ENCODE measurements at places on chromosomes 16 and 17.

DNA sequence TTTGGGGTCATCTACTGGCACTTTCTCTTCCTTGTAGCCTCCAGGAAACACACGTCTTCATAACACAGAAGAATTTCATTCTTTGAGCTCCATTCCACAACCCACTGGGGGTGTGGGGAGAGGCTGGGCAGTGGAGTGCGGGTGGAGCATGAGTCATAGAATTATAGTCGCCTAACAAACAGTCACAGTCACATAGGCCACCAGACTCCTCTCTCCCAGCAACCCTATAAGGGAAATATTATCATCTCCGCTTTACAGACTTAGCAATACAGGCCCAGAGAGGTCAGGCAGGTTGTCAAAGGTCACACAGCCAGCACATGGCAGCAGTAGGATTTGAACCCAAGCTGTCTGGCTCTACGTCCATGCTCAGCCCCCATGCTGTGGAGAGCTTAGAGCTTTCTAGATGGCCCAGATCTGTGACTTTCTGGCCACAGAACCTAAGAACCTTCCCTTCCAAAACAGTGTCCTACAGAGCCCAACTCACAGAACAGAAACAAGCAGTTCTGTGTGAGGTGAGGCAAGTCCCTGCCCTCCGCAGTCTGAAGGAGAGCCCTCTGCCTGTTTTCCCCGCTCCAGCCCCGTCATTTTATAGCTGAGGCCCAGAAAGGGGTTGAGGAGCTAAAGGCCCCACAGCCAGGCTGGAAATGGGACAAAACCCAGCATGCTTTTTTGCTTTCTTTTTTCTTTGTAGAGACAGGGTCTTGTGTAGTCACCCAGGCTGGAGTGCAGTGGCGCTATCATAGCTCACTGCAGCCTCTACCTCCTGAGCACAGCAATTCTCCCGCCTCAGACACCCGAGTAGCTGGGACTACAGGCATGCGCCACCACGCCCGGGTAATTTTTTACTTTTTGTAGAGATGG, 10.7 kb upstream of the LITAF start:
- DNase-seq, result no peak
- peak overlapping the region; percentile 67 for H3K27ac ChIP-seq
- H3K27me3 ChIP-seq, result peaks cover 36% of the 10 kb centered on the region

DNA sequence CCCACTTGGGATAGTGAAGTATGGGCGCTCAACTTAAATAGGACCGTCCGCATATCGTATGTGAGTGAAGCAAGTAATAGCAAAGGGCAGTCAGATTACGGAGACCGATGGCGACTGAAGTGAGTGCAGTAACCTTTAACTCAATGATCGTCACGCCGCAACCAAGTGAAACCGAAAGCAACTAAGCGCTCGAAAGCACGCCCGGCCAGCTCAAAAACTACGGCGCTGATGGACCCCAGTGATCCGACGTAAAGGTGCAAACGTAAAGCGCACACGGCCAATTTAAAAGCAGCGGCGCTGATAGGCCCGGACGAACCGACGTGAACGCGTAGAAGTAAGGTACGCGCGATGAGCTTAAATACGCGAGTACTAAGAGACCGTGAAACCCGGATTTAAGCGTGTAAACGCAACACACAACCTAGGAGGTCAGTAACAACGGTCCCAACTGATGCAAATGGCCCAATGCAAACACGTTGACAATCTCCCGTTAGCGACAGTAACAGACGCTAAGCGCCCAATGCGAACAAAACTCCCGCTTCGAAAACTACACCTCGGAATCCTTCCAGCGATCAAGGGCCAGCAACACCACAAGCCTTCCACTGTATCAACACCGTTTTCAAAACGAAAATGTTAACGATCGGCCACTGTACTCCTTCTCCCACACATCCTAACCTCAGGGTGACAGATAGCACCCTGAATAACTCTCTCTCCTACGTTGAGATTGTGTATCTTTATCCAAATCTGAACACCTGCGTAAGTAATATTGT, 37.9 kb upstream of the ARL4D start:
- H3K27ac ChIP-seq, result peak overlapping the region; percentile 99
- peak; percentile 95 for DNase-seq
- peaks cover 24% of the 10 kb centered on the region for H3K4me1 ChIP-seq

DNA sequence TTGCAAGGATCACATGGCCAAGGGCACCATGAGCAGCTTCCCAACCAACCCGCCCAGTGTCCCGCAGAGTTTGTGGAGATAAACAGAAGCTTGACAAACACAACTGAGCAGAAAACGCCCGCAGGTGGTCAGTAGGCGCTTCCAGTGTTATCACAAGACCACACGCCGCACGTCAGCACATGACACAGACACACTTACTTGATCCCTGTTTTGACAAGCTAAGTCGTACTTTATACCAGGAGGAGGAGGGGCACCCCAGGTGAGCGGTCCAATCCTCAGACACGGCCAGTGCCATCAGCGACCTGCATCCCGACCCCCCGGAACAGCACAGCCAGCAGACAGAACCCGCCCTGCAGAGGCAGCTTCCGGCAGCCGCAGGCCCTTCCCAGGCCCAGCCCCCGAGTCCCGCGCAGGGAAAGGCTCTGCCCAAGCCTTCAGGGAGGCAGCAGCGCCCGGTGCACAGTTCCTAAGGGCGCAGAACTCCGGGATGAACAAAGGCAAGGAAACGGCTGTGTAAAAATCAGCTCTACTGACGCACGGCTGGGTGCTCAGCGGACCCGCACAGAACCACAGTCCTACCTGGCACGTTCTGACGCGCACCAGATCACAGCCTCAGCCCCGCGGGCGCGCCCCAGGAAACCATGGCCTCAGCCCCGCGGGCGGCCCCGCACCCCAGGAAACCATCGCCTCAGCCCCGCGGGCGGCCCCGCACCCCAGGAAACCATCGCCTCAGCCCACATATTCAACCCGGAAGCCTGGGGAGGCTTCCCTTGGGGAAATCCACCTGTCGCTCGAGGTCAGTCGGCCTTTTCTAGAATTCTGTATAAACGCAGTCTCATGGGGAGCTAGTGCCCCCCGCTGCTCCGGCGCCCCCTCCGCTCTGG, 27.8 kb downstream of the AXIN1 start:
- peaks cover 60% of the 10 kb centered on the region for H3K4me1 ChIP-seq
- H3K27me3 ChIP-seq, result peaks cover 23% of the 10 kb centered on the region
- H3K27ac ChIP-seq, result peak overlapping the region; percentile 82
- peaks cover 6% of the 10 kb centered on the region for H3K36me3 ChIP-seq

GRCh38 chr16:65384441-65384840, 262.6 kb upstream of the CDH11 start:
- H3K36me3 ChIP-seq, result no peaks in the 10 kb centered on the region
- no peaks in the 10 kb centered on the region for H3K27me3 ChIP-seq
- H3K4me1 ChIP-seq, result no peaks in the 10 kb centered on the region
- DNase-seq, result no peak
- H3K4me3 ChIP-seq, result no peak overlapping the region
- H3K27ac ChIP-seq, result no peak overlapping the region

DNA sequence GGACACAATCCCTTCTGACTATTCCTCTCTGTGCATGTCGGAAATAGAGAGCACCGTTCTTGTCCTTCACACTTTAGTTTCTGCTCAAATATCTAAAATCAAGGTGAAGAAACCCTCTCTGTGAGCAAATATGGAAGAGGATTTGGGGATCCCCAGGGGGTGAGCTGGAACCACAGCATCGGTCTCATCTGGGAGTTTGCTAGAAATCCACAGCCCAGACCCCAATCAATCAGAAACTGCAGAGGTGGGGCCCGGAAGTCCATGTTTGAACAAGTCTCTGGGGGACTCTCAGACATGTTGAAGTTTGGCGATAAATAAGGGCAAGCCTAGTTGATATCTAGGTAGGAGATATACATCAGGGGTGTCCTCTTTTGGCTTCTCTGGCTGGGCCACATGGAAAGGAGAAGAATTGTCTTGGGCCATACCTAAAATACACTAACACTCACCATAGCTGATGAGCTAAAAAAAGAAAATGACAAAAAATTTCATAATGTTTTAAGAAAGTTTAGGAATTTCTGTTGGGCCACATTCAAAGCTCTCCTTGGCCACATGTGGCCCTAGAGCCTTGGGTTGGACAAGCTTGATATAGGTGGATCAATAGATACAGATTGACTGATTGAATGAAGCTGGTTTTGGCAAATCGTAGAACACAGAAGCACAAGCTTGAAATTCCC, 168.0 kb upstream of the FOXF1 start:
- H3K4me3 ChIP-seq, result no peak overlapping the region
- no peaks in the 10 kb centered on the region for H3K36me3 ChIP-seq
- no peaks in the 10 kb centered on the region for H3K4me1 ChIP-seq

DNA sequence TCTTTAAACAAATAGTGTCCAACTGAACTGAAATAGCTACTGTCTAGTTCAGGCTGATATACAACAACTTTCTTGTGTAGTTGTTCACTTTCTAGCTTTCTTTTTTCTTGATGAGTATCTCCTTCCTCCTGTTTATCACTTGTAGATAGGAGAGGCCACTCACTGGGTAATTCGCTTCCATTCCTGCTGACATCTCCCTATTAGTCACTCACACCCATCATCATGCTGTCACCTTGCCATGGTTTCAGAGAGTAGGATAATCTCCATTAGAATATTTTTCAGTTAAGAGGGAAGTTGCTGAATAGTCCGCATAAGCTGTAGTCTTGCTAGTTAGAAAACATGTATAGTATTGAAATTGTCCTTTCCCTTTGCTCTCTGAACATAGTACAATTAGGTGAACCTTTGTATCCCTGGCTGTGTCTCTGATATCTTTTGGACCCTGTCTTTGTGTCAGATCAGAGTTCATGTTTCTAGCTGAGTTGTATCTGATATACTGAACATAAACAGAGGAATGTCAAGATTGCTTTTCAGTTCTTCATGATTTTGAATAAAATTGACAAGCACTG, 64.4 kb upstream of the RASL10B start:
- no peaks in the 10 kb centered on the region for H3K27me3 ChIP-seq
- no peak for DNase-seq
- H3K4me1 ChIP-seq, result no peaks in the 10 kb centered on the region
- no peak overlapping the region for H3K27ac ChIP-seq
- no peak overlapping the region for H3K4me3 ChIP-seq

DNA sequence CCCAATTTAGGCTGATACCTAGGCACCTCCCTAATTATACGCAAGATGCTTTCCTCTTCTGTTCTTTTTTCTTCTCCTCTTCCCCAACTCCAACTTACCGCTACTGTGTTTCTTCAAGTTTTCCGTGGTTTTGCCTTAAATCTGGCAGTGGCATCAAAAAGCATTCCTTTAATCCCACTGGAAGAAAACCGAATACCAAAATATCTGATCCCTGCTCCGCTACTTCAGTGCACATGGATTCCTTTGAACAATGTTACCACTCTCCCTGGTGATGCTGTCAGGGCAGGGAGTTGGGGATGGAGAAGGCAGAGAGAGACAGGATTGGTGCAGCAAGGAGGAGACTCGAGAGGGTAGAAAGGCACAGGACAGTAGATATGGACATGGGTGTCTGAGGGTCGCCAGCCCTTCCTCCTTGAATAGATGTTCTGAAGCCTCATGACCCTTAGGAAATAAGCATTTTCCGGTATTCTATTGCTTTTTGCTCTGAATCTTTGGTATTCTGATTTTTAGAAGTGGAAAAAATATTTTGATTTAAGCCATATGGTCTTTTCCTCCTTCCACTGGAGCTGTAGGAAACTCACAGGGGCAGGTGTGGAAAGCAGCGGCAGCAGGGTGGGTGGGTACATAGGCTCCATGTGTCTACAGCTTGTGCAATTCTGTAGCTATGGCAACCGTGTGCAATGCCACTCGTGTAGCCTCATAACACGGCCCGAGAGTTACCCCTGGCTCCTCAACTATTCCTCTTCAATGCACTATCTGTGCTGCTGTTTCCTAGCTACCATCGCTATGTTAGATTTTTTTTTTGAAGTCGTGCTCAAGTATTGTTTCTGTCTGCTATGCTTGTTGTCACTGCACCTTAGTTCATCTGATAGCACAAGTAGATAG, 32.3 kb upstream of the TANC2 start:
- no peak overlapping the region for H3K4me3 ChIP-seq
- H3K4me1 ChIP-seq, result no peaks in the 10 kb centered on the region
- H3K27ac ChIP-seq, result no peak overlapping the region
- H3K27me3 ChIP-seq, result peaks cover 16% of the 10 kb centered on the region

DNA sequence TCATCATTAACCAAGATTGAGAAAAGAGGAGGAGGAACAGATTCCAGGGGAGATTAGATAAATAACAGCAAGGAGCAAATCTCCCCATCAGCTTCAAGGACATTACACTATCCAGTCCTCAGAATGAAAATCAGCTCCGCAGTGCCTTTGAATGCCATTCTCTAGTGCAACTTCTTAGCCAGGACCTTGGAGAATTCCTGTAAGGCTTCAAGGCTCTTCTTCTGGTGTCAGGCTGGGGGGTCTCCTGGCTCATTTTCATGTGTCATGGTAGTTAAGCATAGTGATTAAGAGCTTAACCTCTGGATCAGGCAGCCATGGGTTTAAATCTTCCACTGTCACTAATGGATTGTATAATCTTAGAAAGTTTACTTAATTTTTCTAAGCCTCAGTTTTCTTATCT, 137.3 kb upstream of the CCL2 start:
- no peak overlapping the region for H3K27ac ChIP-seq
- DNase-seq, result no peak
- peaks cover 9% of the 10 kb centered on the region for H3K27me3 ChIP-seq
- no peak overlapping the region for H3K4me3 ChIP-seq
- no peaks in the 10 kb centered on the region for H3K36me3 ChIP-seq

GRCh38 chr17:58520843-58521430, 6.5 kb upstream of the MTMR4 start:
- H3K27me3 ChIP-seq, result peaks cover 10% of the 10 kb centered on the region
- peak; percentile 34 for DNase-seq

- DNase-seq, result no peak
- no peaks in the 10 kb centered on the region for H3K4me1 ChIP-seq
- no peak overlapping the region for H3K27ac ChIP-seq
- no peaks in the 10 kb centered on the region for H3K27me3 ChIP-seq
- no peaks in the 10 kb centered on the region for H3K36me3 ChIP-seq
- no peak overlapping the region for H3K4me3 ChIP-seq
Observed at GRCh38 chr16:65700596-65700995, 578.7 kb upstream of the CDH11 start.

- no peaks in the 10 kb centered on the region for H3K4me1 ChIP-seq
- DNase-seq, result no peak
- H3K27me3 ChIP-seq, result peaks cover 30% of the 10 kb centered on the region
Observed at GRCh38 chr16:84000989-84001642, 33.1 kb downstream of the NECAB2 start.

DNA sequence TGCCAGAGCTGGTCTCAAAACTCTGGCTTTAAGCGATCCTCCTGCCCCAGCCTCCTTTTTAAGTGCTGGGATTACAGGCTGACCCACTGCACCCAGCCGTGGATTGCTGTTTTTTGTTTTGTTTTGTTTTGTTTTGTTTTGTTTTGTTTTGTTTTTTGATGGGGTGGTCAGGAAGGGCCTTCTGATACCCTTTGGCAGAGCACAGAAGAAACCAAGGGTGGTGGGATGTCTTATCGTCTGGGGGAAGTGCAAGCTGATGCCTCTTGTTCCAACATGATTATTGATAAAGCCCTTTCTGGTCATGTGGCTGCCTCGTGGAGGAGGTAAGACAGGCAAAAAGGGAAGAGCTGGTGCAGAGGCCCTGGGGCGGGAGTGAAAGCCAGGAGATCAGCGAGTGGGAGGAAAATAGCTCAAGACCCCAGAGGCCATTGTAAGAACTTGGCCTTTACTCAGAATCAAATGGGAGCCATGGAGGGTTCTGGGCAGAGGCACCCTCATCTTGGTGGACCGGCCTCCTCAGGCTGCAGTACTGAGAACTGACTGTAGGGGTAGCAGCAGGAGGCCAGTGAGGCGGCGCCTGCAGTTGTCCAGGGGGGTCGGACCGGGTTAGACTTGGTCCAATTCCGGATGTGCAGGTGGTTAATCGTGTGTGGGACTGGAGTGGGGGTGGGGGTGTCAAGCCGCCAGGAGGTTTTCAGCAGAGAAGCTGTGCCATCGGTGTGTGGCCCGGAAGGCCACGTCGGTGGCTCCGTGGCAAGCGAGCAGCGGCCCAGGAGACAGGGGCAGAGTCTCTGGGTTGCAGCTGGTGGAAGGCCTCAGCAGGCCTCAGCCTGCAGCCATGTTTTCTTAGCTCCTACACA, 84.4 kb upstream of the GSE1 start:
- H3K36me3 ChIP-seq, result no peaks in the 10 kb centered on the region
- H3K27ac ChIP-seq, result no peak overlapping the region
- H3K27me3 ChIP-seq, result no peaks in the 10 kb centered on the region
- H3K4me1 ChIP-seq, result no peaks in the 10 kb centered on the region
